Non-pigmented ciliary epithelial cell (primary cell): ENCODE measurements at places on chromosomes 3 and 15.

DNA sequence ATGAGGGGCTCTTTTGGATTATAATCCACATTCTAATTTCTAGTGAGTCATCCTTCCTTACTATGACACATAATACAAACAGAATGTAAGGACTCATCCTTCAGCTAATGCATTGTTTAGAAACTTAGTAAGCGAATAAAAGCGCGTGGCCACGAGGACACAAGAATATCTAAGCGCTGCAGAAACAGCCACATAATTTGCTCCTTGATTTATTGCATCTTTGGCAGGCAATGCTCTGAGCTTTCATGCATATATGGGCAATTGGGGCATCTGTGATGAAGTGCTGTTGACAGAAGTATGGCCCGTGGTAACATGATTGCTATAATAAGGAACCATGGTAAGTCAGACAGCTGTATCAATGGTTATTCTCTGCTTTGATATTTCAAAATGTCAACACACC lies 191.3 kb upstream of the ZNF385D start:
- DNase-seq: peak; percentile 76

- DNase-seq: no peak
Observed at GRCh38 chr3:105963161-105963560, 94.3 kb upstream of the CBLB start.

- DNase-seq: peak; percentile 83
Observed at GRCh38 chr3:42376344-42376798, 34.0 kb downstream of the LYZL4 start.

GRCh38 chr3:54427941-54428871 lies 305.9 kb downstream of the CACNA2D3 start:
- DNase-seq: peak; percentile 66

GRCh38 chr15:35115155-35115725 lies 30.1 kb upstream of the NANOGP8 start:
- DNase-seq: no peak

- DNase-seq: no peak
Observed at GRCh38 chr3:68057637-68058320, 403.4 kb upstream of the SUCLG2 start.

DNA sequence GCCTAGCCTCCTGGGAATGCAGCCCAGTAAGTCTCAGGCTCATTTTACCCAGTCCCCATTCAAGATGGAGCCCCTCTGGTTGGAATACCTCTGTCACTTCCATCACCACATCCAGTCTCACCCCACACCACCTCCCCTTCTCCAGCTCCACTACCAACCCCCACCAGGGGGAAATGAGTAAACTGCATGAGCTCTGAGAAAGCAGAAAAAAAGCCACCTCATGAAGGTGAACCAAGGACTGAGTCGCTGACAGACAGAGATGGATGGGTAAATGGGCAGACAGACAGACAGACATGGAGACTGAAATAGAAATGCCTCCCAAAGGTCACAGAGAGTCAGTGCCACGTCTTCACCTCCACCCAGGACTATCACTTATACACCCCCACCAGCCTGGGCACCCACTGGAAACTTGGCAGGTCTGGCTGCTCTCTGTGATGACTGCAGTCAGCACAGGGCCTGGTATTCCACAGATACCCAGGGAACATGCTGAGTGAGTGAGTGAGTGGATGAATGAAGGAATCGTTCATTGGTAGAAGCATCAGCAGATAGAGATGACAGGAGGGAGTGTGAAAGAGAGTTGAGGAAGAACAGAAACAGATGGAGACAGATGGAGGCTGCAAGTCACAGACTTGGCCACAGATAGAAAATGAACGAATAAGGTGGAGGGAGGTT lies 4.9 kb upstream of the LOXL1 start:
- no peak for DNase-seq

DNA sequence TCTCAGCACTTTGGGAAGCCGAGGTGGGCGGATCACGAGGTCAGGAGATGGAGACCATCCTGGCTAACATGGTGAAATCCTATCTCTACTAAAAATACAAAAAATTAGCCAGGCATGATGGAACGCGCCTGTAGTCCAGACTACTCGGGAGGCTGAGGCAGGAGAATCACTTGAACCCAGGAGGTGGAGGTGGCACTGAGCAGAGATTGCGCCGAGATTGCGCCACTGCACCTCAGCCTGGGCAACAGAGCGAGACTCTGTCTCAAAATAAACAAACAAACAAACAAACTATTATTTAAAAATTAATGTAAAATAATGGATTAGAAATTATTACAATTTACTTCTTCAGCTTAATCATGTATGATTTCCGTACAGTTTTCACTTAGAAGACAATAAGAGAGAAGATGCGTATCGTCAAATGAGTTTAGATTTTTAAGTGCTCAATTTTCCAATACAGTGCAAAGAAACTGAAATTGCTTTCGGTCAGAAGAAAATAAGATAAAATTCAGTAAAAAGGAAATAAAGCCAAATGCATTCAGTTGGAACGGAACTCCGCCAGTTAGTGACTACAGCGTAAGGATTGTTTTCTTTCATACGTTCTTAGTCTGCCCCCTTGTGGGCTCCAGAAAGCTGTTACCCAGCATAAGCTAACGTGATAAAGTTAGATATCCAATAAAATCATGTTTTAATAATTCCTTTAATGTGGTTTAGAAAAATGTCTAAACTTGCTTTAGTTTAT lies 24.8 kb downstream of the AADAC start:
- peak; percentile 59 for DNase-seq

DNA sequence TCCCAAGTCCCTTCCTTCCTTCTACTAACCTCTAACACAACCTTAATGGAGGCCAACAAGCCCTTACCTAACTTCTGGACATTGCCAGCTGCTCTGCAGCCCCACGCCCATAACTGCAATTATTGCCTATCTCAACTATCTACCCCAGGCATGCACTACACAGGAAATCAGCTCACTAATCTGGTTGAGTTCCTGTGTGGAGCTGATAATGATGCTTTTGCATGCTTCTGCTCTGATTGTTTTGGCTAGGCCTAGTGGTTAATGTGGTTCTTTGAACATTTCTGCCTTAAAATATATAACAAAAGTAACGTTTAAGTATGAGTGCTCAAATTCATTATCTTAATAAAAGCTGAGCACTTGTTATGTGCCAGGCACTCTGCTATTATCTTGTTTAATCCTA lies 463.9 kb downstream of the MFSD1 start:
- peak; percentile 36 for DNase-seq

- no peak for DNase-seq
Observed at GRCh38 chr3:81198756-81199155, 562.7 kb downstream of the GBE1 start.

GRCh38 chr3:4808637-4809036 lies 170.6 kb upstream of the BHLHE40 start:
- DNase-seq: no peak

- no peak for DNase-seq
Observed at GRCh38 chr3:193932136-193932535, 203.8 kb upstream of the HES1 start.

DNA sequence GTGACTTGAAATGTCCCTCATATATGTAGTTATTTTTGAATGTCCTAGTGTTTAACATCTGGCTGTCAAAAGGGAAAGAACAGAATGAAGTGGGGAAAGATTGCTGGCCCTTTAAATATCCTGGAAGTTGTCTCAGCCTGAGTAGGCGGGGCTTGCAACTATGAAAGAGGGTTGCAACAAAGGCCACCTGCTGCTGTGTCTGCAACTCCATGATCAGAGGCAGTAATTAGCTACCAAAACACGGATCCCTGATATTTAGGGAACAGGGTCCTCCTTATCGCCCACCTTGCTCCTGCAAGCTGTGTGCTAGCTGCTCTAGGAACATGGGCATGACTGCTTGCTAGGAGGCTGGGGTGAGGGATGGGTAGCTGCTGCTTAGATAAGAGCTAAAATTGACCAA lies 100.2 kb upstream of the CFAP20DC start:
- DNase-seq: no peak

DNA sequence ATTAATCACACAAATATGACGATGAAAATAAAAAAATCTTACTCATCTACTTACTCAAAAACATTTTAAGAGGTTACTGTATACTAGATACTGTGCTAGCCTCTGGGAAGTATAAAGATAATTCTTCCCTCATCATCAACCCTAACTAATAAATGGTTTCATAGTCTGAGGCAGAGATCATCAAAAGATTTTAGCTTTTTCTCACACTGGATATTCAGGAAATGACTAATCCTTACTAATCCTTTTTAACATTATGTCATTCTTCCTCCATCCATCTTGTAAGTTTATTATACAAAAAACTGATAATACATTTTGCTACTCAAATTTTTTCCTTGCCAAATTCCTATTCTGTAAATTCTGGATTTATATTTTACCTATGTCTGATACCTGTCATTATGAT lies 29.7 kb downstream of the ACAD11 start:
- peak; percentile 47 for DNase-seq

- no peak for DNase-seq
Observed at GRCh38 chr3:6697722-6698121, 163.2 kb upstream of the GRM7 start.

DNA sequence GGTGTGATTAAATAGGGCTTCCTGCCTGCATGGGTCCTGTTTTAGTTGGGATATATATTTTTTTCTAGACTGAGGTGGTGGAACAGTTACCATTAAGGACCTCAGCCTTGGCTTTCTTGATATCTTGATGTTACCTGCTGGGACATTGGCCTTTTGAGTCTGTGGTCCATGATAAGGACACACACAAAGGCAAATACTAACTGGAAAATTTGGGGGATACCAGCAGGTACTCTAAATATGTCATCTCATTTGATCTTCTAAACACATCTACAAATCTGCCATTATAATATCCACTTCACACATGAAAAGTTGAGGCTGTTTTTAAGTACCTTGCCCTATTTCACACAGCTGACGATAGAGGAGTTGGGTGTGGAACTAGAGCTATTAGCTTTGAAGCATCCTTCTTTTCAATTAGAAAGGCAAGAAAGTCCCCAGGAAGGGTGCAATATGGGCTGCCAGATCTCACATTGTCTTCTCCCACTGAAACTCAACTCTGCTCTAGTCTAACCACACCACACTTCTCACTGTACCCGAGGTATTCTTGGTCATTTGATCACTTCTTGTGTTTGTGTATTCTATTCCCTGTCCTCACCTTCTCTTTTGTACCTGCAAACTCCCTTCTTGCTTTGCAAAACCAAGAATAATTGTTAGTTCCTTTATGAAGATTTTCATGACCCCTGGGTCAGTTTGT lies 288.3 kb upstream of the ICE2 start:
- DNase-seq: no peak

GRCh38 chr3:49609815-49610214 lies 55.5 kb downstream of the BSN start:
- no peak for DNase-seq

DNA sequence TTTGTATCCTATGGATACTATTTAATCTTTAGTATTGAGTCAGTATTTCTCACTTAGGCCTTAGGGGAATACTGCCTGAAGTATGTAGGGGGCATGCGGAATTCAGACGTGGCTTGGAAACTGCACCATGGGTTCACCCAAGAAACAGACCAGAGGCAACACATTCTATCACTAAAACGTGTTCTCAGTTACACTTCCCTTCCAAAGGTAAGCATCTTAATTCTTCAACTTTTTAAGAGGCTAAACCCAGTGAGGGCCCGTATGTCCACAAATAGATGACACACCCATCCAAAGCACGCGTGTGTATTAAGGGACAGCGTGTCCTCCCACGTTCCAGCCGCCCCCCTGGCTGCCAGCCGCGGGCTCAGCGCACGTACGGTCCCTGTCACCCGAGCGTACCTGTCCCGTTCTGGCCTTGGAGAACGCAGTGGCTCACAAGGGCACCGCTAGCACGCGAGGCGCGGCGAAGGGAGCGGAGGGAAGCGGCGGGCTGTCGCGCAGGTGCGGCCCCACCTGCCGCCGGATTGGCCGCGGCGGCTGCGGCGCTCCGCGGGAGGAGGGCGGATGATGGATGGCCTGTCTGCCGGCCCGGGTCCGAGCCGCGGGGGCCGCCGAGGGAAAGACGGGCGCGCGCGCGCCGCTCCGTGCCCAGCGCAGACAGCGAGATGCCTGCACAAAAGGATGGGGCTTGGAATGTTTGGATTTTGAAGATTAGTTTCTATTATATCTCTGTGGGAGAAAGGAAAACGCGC lies 1003.9 kb upstream of the NR2F2 start:
- no peak for DNase-seq

DNA sequence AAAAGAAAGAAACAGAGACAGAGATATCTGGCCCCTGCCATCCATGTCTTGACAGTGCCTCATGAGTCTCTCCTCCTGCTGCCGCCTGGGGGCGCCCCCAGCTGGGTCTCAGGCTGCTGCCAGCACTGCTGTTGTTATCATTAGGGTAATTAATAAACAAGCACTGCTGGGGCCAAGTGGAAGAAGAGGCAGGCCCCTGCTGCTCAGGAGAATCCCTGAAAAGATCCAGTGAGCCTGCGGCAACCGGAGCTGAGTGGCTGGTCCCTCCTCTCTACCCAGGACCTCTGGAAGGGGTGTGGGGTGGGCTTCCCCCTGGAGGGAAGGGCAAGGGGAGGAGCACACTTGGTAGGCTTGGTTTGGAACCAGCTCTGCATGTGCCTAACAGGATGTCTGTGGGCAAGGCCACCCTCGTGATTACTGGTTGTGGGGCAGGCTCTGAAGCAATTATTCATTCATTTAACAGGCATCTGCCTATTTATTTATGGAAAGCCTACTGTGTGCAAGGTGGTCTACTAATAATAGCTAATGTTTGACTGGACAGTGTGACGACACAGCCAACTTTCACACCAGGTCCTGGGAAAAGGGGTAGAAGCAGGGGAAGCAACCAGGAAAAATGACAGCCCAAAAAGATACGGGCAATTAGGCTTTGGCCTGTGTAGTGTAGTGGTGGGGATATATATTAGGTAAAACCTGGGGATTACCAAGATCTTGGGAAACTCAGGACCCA lies 1.2 kb upstream of the TYRO3 start:
- DNase-seq: no peak

- peak; percentile 82 for DNase-seq
Observed at GRCh38 chr3:185900228-185900627, 37.6 kb downstream of the TRA2B start.

DNA sequence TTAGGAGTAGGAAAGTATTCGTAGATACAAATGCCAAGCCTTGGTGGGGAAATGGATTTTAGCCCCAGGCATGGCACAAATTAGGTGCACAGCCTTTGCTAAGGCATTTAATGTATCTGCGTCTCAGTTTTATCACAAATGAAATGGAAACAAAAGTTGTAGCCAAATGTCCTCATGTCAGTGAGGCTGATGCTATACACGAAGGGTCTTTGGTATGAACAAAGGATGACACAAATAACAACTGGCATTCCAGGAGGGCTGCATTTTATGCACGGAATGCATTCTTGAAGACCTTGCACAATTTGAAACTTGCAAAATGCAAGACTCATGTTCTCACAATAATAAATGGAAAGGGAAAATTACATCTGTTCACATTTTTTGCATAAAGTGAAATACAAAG lies 181.9 kb downstream of the SV2B start:
- no peak for DNase-seq

GRCh38 chr3:120435621-120436020 lies 15.2 kb downstream of the FSTL1 start:
- DNase-seq: no peak

- no peak for DNase-seq
Observed at GRCh38 chr3:32374788-32375595, 16.7 kb upstream of the CMTM7 start.
